Activated T-cell treated with anti-CD3 and anti-CD28 coated beads for 48 hours (primary cell): ENCODE measurements at places on chromosomes 2 and 18.

DNA sequence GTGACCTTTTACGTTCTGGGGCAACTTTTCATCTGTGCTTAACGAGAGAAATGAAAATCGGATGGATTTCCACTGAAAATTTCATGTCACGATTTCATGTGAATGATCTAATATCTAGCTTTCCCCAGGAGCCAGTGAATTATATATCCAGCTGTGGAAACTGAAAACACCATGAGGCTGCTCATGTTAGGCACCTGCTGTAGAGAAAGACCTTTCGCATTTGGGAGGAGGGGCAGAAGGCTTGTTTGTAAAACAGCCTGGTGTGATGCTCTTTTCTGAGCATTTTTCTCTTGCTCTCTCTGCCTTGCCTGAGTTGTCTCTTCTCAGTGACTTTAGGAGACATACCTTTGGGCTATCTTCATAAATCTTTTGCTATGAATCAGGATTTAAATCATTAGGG, 84.6 kb upstream of the CYP1B1 start:
- no peak for DNase-seq

DNA sequence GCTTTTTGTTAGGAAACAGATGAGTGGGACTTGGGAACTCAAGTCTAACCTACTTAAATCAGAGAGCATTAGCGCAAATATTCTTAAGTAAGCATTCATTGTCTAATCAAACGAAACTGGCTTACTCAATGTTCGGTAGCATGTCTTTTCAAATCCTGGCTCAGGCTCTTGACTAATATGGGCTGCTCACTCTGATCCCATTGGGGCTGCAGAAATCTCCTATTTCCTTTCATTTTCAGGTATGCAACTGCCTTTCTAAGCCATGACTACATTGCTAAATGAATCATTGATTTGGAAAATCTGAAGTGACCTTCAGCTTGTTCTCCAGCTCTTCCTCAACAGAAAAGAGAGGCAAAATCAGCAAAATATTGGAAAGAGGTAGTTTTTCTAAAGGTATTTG, 2084.4 kb upstream of the PIK3C3 start:
- DNase-seq, result no peak

GRCh38 chr2:23178396-23178795, 206.6 kb upstream of the KLHL29 start:
- DNase-seq, result no peak

- DNase-seq, result no peak
Measured at GRCh38 chr18:59874166-59874565, 25.6 kb upstream of the PMAIP1 start.

- DNase-seq, result no peak
Measured at GRCh38 chr18:40926679-40927078, 1028.4 kb upstream of the PIK3C3 start.

DNA sequence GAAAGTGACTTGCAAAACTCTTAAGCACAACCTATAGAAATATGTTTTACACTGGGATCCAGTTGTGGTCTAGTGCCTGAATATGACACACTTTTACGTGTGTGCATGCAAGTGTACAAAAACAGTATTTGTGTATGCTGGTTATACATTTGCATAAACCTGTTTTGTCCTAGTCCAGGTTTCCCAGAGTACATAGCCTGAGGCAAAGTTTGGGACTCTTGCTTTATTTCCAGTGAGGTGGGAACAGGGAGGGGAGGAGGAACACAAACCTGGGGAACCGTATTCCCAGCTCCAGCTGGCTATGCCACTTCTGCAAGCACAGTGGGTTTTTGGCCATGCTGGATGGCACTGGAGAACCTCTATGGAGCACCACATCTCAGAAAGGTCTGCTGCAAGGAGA, 481.1 kb upstream of the HS6ST1 start:
- no peak for DNase-seq

DNA sequence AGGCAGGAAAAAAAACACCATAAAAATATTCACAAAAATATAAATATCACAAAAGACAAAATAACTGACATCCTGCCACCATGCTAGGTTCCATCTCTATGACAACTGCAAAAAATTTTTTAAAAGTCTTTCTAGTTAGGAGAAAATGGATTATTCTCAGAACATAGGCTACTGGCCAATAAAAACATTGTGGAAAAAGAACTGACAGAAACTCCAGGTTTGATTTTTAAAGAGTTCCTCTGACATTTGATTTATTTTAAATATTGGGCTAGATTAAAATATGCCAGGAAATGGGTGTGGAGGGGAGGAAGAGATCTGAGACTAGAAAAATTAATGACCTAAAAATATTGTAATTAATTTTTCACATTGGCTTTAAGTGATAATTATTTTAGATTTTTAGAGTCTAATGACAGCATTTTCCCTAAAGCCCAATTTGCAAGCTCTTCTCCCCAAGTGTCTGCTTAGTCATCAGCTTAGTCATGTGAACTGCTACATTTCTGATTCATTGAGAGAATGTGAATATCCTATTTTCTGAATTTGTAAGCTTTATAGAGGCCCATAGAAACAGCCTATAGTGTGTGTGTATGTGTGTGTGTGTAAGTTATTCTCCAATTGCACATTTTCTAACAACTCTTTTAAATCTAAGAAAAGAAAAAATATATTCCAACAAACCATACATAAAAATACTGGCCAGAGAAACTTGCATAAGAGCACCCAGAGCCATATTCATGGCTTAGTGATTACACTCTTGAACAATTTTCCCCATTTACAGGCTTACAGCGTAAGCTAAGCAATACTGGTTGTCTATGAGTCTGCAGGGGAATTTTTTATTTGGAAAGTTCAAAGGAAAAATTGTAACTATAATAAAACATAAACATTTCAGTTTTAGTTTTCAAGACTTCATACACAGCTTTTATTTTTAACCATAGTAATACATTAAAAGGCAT, 48.4 kb downstream of the TMEFF2 start:
- no peak for DNase-seq

DNA sequence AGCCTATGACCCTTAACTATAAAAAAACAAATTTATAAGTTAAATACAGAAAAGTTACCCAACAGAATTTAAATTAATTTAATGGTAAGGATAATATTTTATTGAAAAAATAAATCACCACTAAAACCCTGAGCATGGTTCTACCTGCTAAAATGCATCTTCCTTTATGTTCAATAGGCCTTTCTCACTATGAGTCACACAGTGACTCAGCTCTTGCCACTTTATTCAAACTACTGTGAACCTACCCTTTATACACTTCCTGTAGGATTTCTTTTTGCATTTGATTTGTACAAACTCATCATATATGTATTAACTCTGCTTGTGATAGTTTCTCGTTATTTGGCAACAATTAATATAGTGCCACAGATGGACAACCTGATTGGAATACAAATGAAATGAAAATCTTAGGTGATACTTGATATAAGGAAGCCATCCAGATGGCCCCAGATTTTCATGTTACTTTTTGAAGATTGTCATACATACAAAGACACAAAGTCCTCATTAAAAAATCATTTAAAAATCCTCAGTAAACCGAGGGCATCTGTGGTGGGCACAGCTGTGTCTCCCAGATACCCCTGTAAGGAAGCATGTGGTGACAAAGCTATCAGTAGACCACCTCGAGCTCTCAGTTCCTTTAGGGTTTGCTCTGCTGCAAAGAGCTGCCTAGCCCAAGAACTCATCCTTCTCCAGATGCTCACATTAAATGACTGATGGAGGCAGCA, 55.2 kb upstream of the COBLL1 start:
- DNase-seq, result no peak

DNA sequence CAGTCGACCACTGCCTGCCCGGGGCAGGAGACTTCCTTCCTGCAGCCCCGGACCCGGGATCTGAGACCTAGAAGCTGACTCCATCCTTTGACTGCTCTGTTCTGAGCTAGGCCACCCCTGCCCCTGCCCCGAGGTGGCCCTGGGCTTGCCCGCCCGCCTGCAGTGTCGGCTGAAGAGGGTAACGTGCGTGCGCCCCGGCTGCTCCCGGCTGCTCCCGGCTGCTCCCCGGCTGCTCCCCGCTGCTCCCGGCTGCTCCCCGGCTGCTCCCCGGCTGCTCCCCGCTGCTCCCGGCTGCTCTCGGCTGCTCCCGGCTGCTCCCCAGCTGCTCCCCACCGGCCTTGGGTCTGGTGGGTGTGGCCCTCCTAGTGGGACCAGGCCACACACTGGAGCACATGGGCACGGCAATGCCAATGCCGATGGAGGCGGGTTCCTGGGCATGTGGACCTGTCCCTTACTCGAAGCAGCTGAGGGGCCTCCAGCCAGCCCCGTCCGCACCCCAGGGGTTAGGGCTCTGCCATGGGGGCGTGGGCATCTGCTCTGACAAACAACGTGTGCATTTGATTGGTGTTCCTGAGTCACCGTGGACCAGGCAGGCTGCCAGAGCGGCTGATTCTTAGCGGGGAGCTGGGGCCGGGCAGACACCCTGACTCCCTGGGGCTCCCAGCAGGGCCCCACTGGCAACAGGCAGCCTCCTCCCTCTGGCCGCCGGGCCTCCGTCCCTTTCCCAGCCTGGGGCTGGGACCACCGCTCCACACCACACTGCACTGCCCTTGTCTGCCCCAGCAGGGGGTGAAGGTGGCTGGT, 2.0 kb upstream of the GAL3ST2 start:
- no peak for DNase-seq

DNA sequence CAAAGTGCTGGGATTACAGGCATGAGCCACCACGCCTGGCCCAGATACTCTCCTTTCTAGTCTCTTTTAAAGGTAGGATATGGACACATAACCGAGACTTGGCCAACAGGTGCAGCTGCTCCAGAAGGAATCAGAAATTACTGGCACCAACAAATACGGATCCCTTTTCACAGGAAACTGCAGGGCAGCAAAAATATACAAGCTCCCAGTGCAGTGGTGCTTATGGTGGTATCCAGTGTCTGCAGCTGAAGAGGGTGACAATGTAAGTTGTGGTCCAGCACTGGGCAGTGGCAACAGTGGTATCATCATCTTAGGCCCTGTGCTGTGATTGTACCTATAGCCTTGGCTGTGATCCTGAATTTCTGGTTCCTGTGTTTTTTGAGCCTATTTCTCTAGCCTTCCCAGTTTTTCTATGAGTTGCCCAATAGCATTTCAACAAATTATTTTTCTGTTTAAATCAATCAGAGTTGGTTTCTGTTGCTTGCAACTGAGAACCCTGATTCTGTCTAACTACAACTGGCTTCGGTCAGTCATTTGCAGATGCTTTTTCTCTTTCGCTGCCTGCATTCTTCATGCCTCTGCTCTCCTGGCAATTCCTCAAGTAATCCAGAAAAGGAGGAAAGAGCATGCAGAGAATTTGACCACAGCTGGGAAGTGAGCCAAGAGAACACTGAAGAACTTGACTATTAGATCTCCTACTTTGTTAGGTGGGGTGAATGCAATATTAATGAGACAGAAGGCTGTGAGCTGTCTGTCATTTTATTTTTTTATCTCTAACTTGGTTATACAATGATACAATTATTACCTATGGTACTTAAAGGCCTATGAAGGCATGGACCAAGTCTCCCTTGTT, 30.8 kb upstream of the EML4 start:
- DNase-seq, result no peak
